ENCODE measurements at places on chromosomes 12 and 14. TPM values are rescaled to one million over a fixed set of nuclear protein-coding genes. Genes with fewer than 3 reads are reported as not detected.

Gene IKZF4
- total RNA-seq: 17.6 TPM

- DNase-seq: peak; percentile 73
Observed at GRCh38 chr12:27383429-27384260, 51.0 kb downstream of the BMAL2 start.

Gene PDE6H
- not detected for total RNA-seq

Gene HOXC13
- total RNA-seq: not detected

DNA sequence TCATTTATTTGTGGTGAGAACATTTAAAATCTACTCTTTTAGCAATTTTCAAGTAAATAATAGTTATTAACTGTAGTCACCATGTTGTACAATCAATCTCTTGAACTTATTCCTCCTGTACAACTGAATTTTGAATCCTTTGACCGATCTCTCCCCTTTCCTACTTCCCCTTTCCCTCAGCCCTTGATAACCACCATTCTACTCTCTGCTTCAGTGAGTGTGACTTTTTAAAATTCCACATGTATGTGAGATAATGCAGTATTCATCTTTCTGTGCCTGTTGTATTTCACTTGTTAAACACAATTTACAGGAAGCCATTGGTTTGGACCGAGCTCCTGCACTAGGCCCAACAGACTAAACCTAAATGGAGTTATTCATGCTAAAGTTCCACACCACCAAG, 458.9 kb upstream of the PDE3A start:
- no peak for DNase-seq

GRCh38 chr12:103745962-103746361, 95.1 kb downstream of the NT5DC3 start:
- DNase-seq: no peak

Gene SPTB
- 0.08 TPM for total RNA-seq

DNA sequence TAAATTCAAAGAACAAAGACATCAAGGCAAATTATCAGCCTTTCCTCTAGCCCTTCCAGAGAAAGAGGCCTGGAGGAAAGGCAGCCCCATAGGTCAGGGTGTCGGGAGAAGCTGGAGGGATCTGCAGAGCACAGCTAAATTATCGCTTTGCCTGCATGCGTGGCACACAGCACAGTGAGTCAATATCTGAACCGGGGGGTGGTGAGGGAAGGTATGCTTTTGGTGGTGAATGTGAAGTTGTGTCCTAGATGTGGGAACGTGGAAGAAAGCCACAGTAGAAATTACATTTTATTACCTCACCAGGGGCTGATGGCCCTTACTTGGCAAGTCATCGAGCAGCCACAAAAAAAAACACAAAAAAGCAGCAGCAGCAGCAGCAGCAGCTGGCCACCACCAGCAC, 243.2 kb downstream of the EGLN3 start:
- DNase-seq: no peak

Data from activated CD4-positive, alpha-beta memory T cell treated with anti-CD3 and anti-CD28 coated beads, Interleukin-2, amount 10 ng/mL, durations not matched to agents 7 days and 5 days (primary cell).